Stimulated activated effector memory CD8-positive, alpha-beta T cell treated with anti-CD3 and anti-CD28 coated beads, Interleukin-12 subunit alpha, Interleukin-12 subunit beta, amount 100 ng/mL, for 72 hours (primary cell): ENCODE measurements at places on chromosomes 7 and 10.
A peak's percentile ranks its signal among the peaks of the same experiment; 100 is the strongest.

- DNase-seq: no peak
These were observed 51.3 kb upstream of the STEAP4 start for GRCh38 chr7:88357781-88358525.

GRCh38 chr7:151063212-151063561, 3.8 kb downstream of the SLC4A2 start:
- DNase-seq: no peak

DNA sequence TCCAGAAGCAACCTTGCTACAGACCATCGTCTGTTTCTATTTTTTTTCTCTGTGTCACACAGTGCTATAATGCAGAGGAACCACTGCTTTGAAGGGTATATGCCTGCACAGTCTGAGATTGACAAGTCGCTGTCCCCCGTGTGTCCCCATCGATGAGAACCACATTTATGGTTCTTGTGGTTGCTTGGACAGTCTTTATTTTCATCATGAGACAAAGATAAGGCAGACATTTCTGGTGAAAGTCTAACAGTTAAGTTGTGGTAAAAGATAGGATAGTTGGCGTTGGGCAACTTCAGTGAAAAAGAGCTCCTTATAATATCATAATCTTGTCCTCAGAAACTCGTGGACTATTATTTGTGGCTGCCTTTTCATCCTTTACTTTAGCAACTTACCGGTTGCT, 6.3 kb upstream of the AKR1E2 start:
- DNase-seq: no peak

DNA sequence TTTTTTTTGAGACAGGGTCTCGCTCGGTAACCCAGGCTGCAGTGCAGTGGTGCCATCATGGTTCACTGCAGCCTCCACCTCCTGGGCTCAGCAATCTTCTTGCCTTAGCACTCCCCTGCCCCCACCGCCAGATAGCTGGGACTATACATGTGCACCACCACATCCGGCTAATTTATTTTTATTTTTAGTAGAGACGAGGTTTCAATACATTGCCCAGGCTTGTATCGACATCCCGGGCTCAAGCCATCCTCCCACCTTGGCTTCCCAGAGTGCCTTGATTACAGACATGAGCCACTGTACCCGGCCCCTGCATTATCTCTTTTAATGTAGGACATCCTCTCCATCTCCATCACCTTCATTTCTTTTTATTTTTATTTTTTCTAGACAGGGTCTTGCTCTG, 213.3 kb downstream of the CUX1 start:
- no peak for DNase-seq

- DNase-seq: peak; percentile 96
These were observed at the start of gene SHOC2 for GRCh38 chr10:110919349-110919931. TSS of gene SHOC2 (plus strand) at chr10:110919604. CDS start at chr10:110964359, 44,755 bp downstream.

DNA sequence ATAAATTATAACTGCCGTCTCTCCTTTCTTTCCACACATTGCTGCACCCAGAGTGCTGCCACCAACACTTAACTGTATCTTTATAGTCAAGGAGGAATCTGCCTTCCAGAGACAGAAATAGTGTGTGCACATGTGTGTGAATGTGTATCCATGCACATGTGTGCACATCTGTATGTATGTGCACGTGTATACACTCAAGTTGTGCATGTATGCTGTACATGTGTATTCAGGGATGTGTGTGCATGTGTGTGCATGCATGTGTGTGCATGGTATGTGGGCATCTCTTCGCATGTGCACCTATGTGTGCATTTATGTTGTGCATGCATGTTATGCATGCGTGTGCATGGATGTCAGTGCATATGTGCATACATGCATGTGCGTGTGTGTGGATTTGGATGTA, 253.3 kb downstream of the KLF6 start:
- DNase-seq: no peak

DNA sequence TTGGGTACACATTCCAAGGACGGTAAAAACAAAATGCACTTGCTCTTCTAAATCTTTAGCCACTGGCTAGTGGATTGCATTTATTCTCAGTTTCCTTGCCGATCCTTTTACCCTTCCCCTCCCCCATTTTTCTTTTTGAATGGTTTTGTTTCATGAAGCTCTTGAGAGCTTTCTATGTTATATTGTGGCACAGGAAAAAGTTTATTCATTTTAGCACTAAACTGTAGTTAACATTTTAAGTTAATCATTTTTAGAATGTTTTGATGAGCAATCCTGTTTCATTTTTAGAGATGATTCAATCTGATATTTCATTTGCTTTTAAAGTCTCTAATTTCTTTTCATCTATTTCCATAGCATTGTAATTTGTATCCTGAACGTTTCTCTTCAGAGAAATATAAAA, 24.0 kb downstream of the ZEB1 start:
- no peak for DNase-seq

DNA sequence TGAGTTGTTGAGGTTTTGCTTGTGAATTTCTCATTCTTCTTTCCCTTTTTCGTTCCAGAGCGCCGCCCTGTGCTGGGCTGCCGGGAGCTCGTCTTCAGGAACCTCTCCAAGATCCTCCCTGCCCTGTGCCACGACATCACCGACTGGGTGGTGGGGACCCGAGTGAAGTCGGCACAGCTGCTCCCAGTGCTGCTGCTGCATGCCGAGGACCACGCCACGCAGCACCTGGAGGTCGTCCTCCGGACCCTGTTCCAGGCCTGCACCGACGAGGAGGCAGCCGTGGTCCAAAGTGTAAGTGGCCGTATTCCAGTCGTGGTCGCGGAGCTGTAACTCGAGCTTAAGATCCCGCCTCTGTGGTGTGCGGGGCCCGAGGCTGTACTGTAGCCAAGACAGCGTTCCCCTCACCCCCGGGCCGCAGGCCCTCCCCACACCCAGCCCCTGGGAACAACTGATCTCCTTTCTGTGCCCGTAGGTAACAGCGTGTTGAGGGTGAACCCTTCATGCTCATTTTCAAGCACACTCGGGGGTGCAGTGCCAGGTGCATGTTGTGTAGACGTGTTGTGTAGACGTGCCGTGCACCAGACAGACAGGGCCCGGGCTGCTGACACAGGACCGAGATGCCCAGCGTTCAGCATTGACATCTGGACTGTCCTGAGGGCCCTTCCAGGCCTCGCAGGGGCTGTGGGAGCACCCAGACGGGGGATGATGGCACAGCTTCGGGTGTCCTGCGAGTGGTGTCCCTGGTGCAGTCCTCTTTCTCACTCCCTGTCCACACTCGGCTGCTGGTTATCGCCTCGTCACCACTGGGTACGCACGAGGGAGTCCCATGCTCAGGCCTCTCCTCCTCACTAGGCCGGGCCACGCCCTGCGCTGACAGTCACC, 27.7 kb upstream of the PRKAR1B start:
- DNase-seq: no peak

- no peak for DNase-seq
These were observed 358.4 kb downstream of the KCNMA1 start for GRCh38 chr10:77279207-77279606.

DNA sequence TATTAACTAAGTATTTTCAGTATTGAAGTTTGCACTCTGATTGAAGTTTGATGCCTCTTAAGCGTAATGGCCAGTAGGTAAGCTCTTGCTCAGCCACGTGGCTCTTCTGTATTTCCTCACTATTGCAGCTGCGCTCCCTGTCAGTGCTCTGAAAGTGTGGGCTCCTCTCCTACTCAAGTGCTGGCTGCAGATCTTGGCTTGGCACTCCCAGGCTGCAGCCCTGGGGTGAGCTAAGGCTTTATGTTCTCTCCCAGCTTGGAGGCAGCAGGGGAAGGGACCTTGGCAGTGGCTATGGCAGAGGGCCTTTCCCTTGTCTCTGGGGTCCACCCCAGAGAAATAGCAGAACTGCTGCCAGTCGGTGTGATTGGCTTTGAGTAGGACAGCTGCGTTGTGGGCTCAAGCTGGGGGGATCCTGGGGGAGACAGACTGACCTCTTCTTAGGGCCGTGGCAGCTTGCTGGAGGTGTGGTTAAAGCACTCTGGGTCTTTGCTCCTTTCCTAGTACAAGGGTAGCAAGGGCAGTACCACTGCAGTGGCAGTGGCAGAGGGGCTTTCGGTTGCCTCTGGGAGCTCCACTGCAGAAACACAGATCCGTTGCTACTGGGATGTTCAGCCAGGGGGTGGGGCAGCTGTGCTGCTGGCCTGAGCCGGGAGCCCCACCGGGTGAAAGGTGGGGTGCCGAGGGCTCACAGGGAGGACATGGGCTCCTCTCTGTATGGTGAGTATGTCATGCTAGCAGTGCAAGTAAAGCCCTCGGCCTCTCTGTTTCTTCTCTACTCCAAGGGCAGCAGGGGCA, 100.5 kb downstream of the GLCCI1 start:
- no peak for DNase-seq

- no peak for DNase-seq
These were observed 18.1 kb upstream of the DPYSL4 start for GRCh38 chr10:132168571-132169030.

GRCh38 chr7:69018200-69018599, 580.1 kb upstream of the AUTS2 start:
- no peak for DNase-seq

GRCh38 chr7:112006071-112006470, 200.1 kb downstream of the DOCK4 start:
- DNase-seq: no peak

- DNase-seq: no peak
These were observed 206.8 kb upstream of the LYZL1 start for GRCh38 chr10:29081951-29082685.

GRCh38 chr7:130942211-130942964, 208.4 kb upstream of the KLF14 start:
- no peak for DNase-seq

GRCh38 chr7:29140873-29141468, 5.4 kb downstream of the CPVL start:
- DNase-seq: no peak

GRCh38 chr10:133023216-133023843, 64.4 kb upstream of the ADGRA1 start:
- DNase-seq: no peak

DNA sequence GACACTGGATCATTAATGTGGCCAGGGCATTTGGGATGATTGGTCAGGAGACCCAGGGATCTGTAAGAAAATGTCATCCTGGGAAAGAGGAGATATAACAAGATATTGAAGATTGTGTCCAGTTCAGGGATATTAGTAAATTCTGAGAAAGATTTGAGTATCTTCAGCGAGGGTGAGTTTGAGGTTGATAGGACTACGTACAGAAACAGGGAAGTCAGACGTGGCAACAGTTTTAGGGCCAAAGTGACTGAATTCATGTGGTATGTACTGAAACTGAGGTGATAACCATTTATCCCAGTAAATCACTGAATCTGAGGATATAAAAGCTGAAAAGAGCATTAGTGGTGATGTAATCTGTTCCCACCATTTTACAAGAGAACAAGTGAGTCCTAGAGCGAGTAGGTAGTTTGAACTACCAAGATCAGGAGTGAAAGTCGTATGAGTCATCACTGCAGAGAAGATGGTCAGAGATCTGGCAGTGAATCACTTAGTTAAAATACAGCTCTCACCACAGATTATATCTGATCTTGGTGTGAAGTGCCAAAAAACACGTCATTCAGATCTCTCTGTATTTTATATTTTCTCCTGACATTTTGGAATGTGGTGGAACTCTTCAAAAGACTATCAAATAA, 220.5 kb downstream of the CDK14 start:
- no peak for DNase-seq
